ENCODE measurements at places on chromosomes 5 and 9.

DNA sequence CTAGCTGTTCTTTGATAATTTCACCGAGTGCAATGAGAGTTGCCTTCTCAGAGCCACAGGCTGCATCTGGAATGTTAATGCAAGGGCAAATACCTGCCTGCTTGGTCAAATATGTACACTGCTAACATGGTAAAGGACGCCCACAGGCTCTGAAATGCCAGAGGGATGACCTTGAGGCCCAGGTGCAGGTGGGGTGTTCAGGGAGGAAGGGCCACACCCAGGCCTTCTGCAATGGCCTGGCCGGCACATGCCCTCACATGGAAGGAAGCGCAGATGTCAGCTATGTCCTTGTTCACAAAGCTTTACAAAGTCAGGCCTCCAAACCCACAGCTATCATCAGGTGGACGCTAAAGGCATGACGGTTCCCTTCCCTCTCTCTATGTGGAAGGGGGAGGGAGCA is 48.6 kb downstream of the HRH2 start:
- DNase-seq = no peak

DNA sequence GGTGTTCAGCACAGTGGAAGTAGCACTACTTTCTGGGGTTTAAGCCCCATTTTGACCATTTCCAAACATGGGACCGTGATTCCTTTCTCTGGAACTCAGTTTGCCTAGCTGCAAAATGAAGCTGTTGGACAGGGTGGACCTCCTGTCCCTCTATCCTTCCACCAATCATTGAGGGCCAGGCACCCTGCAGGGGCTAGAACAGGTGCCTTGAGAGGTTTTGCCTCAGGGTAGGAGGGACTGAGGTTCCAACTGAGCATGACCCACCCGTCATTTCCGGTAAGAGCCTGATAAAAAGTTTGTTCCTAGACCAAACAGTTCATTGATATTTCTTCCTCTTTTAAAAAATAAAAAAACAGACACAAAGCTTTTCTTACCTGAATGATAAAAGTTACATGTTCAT is 116.5 kb downstream of the MVB12B start:
- no peak for DNase-seq

DNA sequence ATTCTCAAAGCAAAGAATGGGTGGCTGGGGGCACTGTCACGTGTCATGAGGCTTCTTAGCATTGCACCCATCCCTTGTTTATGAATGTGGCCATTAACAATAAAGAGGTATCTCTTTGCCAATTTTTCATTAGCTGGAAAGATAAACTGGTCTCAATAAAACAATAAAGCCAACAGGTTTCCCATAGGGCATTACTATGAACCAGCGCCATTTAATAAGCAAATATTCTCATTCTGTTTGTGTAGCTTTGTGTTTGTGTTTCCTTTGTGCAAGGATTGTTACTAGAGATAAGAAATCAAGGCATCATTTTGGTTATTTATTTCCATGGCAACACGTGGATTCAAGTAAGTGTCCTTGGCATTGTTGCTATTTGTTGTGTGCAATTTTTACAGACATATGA is 37.6 kb upstream of the CAST start:
- DNase-seq = no peak

GRCh38 chr9:34379334-34380033 is 2.8 kb upstream of the MYORG start:
- DNase-seq = peak; percentile 90

GRCh38 chr5:173496129-173496882 is 120.1 kb downstream of the BOD1 start:
- DNase-seq = no peak

DNA sequence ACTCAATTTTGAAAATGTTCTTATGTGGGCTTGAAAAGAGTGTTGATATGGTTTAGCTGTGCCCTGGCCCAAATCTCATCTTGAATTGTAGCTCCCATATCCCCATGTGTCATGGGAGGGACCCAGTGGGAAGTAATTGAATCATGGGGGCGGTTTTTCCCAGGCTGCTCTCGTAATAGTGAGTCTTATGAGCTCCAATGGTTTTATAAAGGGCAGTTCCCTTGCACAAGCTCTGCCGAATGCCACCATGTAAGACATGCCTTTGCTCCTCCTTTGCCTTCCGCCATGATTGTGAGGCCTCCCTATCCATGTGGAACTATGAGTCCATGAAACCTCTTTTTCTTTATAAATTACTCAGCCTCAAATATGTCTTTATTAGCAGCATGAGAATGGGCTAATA is 71.0 kb downstream of the USP20 start:
- DNase-seq = no peak

DNA sequence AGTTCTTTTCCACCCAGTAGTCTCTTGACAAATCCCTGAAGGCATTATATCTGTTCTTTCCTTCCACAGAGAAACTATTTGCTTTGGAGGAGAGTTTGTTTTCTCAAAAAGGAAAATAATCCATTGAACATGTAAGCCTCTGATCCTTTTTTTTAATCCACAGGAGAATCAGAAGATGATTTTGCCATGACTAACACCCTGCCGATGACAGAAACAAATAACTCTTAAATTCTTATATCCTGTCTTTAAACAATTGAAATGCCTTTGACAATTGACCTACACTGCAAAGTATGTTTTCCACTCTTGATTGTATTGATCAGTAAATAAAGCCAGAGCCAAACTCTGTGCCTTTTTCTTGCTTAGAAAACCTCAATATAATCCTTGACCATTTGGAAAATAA is 666.4 kb upstream of the CTNND2 start:
- DNase-seq = no peak

- DNase-seq = no peak
Measured at GRCh38 chr5:60488466-60489130, 211.4 kb downstream of the DEPDC1B start.

DNA sequence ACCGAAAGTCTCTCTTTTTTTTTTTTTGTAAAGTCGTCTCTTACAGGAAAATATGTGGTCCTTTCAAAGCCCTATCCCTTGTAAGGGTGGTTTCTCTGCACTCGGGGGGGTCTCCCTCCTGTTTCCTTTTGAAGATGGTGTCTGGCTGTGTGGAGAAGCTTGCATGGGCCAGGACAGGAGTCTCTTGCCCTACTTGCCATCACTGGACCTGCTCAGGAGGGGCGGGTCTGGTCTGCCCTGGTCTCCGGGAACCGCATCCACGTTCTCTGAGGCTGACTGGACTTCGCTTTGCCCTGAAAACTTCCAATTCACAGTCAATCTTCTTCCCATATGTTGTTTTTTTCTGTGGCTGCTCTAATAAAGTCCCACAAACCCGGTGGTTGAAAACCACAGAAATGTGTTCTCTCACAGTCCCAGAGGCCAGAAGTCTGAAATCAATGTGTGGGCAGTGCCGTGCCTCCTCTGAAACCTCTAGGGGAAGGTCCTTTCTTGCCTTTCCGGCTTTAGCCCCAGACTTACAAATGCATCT is 92.9 kb upstream of the IER5L start:
- DNase-seq = no peak

DNA sequence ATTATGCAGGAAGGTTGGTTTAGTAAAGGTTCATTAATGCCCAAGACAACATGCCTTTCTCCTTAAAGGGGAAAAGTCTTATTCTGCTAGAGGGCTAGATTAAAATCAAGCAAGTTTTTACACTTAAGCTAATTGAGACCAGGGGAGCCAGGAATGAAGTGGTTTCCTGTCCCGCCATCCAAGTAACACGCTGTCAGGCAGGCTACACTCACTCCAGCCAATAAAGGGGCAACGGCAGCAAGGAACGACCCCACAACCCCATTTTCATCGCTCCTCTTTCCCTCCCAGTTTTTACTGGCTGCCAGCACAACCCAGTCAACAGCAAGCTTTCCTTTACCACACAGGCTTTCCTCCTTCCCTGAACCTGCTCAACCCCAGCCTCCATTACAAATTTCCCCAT is 225.1 kb downstream of the DCP2 start:
- DNase-seq = no peak

- no peak for DNase-seq
Measured at GRCh38 chr9:107935931-107936330, 446.4 kb upstream of the KLF4 start.

DNA sequence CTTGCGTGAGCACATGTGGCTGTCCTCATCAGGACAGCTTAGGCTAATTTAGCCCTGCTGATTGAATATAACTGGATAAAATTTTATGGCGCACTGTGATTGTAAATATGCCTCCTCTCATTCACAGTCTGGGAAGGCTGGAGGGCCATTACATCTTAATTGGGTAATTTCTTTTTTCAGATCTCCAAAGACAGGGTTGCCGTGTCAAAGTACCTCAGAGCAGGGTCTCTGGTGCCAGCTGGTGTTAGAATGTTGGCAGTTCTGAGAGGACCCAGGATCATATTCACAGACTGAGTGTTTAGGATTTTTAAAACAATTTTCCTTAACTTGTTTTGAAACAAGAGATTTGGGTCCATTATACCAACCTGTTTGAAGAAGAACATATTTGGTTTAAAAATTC is 455.7 kb upstream of the TLE4 start:
- no peak for DNase-seq

- peak; percentile 84 for DNase-seq
Measured at GRCh38 chr9:110579034-110579861, at the start of gene SVEP1. TSS of gene SVEP1 (minus strand) at chr9:110579741. CDS start at chr9:110579543, 198 bp downstream.

- DNase-seq = no peak
Measured at GRCh38 chr5:63145167-63145566, 566.5 kb downstream of the LRRC70 start.

- DNase-seq = peak; percentile 70
Measured at GRCh38 chr5:123710031-123710430, 198.1 kb downstream of the CSNK1G3 start.

DNA sequence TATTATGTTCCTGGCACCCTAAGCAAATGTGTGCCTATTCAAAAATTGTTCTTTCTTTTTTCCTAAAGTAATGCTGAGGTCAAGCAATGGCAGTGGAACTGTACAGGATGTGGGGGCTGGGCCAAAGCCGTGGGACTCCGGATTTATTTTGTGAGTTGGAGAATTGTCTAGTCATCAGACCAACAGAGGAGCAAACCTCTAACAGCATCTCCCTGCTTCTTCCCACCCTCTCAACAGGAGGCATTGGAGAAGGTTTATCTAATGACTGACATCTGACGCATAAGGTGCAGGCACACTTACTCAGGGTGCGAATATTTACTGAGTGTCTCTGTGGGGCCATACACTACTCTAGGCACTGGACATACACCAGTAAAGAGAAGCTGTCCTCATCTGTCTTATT is 38.6 kb downstream of the MARCHF11 start:
- DNase-seq = no peak

DNA sequence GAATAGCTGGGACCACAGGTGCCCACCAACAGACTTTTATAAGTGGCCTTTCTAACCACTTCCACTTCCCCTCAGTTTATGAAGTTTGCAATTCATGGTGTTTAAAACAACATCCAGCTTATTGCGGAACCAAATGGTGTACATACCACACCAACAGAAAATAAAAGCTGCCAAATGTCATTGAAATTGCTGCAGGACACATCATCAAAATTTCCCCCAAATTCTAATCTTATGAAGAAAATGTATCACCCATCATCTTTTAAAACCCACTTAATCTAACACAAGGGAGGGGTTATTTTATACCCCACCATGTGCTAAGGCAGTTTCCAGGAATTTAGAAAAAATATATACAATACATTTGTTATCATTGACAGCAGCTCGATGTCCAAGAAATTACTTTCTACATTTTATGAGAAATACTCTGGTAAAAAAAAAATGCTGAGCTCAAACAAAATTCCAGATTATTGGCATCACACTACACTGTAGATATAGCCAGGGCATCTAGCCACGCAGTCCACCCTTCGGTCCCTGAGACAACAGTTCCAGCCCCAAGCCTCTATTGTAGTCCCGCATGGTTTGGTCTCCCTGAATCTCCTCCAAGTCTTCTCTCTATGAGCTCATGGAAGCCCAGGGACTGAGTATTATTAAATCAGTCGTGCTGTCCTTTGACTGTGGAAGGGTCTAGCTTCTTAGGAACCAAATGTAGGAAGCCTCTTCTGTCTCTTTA is 372.8 kb upstream of the SLC30A5 start:
- DNase-seq = peak; percentile 70

DNA sequence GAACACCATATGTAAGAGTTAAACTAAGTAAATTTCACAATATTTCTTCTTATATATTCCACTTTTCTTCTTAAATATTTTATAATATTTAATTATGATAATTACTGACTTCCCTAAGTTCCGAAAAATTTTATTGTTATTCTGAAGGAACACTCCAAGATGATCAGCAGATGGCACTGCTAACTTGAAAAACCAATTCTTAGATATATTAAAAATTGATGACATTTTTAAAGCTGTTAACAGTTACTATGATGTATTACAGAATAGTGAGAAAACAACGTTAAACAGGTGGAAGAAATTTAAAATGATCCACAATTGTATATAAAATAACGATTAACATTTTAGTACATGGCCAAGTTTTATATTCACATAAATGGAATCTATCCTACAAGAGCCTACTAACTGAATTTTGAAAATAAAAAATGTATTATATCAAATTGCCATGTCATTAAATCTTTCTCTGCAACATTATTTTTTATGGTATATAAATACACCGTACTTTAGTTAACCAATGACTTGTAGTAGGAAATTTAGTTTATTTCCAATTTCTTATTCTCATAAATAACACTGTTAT is 30.1 kb upstream of the MUSK start:
- DNase-seq = peak; percentile 60

DNA sequence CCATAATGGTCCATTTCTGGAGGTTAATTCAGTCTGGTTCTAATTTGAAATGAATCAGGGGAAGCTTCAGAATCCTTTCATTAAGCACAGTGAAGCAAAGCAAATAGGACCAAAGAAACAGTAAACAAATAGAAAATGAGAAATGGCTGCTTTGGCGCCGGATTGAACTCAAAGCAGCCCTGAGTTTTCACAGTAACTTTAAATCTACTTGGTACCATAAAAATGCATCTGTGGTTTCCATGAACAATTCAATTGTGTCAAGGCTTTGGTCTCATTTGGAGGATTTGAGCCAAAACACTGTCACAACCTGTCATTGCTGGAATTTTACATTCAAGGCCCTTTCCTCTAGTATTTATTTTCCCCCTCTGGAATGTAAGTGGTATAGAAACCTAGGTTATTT is 25.9 kb upstream of the DAPK1 start:
- no peak for DNase-seq

- DNase-seq = no peak
Measured at GRCh38 chr9:6829536-6829935, 71.8 kb downstream of the KDM4C start.

GRCh38 chr9:114238472-114238871 is 83.1 kb downstream of the COL27A1 start:
- DNase-seq = peak; percentile 93

DNA sequence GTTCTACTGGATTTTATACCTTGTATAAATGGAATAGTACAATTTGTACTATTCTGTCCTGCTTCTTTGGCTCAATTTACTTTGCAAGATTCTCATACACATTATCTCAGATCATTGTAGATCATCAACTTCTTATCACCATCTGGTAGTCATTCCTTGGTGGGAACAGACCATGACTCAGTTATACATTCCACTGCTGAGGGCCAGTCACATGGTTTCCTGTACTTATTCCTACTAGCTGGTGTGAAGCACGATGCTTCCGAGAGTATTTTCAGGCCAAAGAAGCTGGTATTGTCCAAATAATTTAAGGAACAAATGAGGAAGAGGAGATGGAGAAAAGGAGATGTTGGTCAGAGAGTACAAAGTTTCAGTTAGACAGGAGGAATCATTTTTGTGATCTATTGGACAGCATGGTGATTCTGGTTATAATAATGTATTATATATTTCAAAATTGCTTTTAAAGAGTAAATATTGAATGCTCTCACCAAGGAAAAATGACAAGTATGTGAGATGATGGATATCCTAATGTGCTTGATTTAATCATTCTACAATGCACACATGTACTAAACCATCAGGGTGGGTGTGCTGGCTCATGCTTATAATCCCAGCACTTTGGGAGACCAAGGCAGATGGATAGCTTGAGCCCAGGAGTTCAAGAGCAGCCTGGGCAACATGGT is 124.1 kb downstream of the SYK start:
- DNase-seq = no peak

GRCh38 chr5:138580001-138580400 is 4.8 kb upstream of the HSPA9 start:
- DNase-seq = no peak
